CD8-positive, alpha-beta T cell (primary cell): ENCODE measurements at places on chromosomes 13 and 19.

- peak; percentile 34 for DNase-seq
Measured at GRCh38 chr19:15378534-15379082, 979 bp downstream of the AKAP8 start.

DNA sequence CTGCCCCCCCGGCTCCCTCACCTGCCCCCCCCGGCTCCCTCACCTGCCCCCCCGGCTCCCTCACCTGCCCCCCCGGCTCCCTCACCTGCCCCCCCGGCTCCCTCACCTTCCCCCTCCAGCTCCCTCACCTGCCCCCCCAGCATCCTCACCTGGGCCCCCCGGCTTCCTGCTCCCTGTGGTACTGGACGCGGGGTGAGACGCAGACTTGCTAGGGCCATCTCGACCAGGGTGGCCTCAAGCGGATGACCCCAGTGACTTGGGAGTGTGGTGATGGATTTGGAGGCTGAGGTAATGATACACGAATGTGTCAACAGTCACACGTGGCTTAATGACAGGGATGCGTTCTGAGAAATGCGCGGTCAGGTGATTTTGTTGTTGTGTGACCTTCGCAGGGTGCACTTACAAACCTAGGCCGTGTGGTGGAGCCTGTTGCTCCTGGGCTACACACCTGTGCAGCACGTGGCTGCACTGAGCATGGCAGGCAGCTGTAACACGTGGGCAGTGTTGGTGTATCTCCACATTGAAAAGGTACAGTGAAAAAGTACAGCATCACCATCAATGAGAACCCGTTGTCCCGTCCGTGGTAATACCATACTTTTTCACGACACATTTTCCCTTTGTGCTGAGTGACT, 197.8 kb downstream of the TEX29 start:
- DNase-seq, result no peak

DNA sequence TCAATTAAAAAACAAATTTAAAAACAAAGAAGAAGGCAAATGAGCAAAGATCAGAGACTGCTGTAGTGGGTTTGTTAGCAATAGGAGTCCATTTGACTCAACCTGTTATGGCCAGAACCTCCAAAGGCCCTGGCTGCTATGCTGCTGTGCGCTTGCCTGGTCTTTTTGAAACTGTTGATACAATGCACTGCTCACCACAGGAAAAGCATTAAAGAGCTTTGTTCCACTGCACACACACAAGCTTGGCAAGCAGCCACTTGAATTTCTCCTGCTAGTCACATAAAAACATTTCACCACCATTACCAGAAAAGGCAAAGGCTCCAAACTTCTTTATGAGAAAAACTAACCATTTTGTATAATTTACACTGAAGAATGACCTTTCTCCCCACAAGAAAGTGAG, 132.2 kb downstream of the FREM2 start:
- no peak for DNase-seq

- no peak for DNase-seq
Measured at GRCh38 chr19:52391135-52391534, 6.5 kb upstream of the ZNF528 start.

- DNase-seq, result no peak
Measured at GRCh38 chr19:2846180-2846894, 5.1 kb downstream of the ZNF555 start.

DNA sequence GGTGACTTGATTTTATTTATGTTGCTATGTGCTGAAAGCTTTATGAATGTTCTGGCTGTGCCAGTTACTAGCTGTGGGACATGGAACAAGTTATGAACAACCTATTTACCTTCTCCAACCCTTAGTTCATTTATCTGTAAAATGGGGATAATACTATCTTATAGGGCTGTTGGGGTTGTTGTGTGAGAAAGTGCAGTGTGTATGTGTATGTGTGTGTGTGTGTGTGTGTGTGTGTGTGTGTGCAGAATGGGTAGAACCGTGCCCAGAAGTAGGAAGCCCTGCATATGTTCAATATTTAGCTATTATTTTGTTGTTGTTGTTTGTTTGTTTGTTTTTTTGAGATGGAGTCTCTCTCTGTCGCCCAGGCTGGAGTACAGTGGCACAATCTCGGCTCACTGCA, 20.4 kb downstream of the ZSWIM9 start:
- DNase-seq, result no peak

DNA sequence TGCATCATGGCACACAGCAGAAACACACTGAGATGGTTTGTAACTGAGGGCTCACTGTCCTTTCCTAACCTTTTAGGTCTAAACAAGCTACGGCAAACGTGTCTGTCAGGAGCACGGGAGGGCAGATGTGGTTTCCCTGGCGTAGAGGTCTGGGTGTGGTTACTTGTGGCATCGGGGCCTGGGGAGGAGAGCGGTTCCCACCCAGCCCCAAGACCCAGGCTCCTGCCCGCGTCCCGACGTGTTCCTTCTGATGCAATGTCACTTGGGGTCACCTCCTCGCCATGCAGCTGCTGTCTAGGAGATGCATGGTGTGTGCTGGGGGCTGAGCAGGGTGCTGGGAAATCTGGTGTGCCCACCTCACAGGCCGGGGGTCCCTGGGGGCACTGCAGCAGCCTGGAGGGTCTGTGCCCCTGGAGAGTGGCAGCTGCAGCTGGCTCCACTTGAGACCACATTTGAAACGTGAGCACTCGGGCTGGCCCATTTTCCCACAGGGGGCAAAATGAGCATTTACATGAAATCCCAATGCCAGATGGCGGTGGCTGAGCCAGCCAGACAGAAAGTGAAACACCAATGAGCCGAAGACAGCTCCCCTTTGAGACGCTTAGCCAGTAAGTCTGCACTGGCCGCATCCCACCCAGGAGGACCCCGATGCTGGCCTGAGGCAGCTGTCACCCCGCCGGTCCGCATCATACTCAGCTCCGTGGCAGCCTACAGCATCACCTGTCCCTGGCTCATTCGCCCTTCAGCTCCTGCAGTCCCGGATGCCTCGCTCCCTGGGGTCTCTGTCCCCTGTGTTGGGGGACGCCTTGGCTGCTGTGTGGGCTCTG, 22.3 kb upstream of the MYDGF start:
- no peak for DNase-seq

- DNase-seq, result peak; percentile 92
Measured at GRCh38 chr19:39406656-39407409, at the start of gene ZFP36. ZFP36 (plus strand) TSS chr19:39406847; CDS start chr19:39406905, 58 bp downstream.

GRCh38 chr19:1512671-1513498, at the start of gene ADAMTSL5:
ADAMTSL5 (minus strand) TSS chr19:1513019; CDS start chr19:1510943, 2,076 bp downstream.
- peak; percentile 49 for DNase-seq

- no peak for DNase-seq
Measured at GRCh38 chr13:35903075-35903474, 228.1 kb downstream of the DCLK1 start.

GRCh38 chr19:30830875-30831274, 458.7 kb downstream of the ZNF536 start:
- DNase-seq, result no peak

GRCh38 chr19:37692956-37693620, 26.5 kb downstream of the ZNF607 start:
- DNase-seq, result no peak

GRCh38 chr19:46125447-46125846, 959 bp upstream of the IGFL3 start:
- DNase-seq, result no peak

GRCh38 chr13:71477735-71478134, 389.3 kb downstream of the DACH1 start:
- no peak for DNase-seq

GRCh38 chr19:56596676-56597075, 1.6 kb downstream of the ZNF71 start:
- DNase-seq, result no peak

- DNase-seq, result no peak
Measured at GRCh38 chr19:13037161-13037560, 41.9 kb downstream of the NFIX start.

DNA sequence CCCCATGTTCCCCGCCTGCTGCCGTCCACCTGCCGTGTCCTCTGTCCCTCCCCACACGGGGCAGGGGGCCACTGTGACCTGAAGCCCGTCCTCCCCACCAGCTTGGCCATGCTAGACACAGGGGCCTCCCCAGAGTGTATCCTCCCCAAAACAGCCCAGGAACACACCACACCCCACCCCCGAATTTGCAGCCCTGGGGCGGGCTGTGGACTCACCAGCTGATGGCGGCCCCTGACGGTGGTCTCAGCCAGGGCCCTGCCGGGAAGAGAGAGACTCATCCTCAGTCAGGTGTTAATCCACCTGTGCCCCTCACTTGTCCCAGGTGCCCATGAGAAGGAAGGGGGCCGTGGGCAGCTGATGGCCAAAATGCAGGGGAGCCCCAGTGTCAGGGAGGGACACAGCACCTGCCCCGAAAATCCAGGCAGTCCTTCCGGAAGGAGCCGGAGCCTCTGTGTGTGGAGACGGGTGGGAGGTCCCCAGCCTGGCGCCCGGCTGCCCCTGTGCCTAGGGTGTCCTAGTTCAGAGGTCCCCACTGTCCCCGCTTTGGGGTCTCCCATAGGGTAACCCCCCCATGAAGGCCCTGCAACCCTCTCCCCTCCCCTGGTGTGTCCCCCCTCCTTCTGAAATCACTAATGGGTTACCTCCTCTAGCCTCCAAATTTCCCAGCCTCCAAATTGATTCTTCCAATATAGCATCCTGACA, 39.3 kb upstream of the TCF3 start:
- no peak for DNase-seq

- DNase-seq, result peak; percentile 98
Measured at GRCh38 chr19:4182084-4182810, at the start of the genes ANKRD24 and SIRT6. ANKRD24 (plus strand) TSS chr19:4182689; CDS start chr19:4186426, 3,737 bp downstream. SIRT6 (minus strand) TSS chr19:4182563; CDS start chr19:4182539, 24 bp downstream.

GRCh38 chr13:113043931-113044330, 61.7 kb upstream of the F7 start:
- DNase-seq, result no peak
